Adrenal gland (tissue), 19 donors: ENCODE measurements at places on chromosomes 6 and 20. TPM values are rescaled to one million over a fixed set of nuclear protein-coding genes. Genes with fewer than 3 reads are reported as not detected.

- no peak for DNase-seq
Measured at GRCh38 chr6:164345327-164345726, 930.8 kb downstream of the QKI start.

DNA sequence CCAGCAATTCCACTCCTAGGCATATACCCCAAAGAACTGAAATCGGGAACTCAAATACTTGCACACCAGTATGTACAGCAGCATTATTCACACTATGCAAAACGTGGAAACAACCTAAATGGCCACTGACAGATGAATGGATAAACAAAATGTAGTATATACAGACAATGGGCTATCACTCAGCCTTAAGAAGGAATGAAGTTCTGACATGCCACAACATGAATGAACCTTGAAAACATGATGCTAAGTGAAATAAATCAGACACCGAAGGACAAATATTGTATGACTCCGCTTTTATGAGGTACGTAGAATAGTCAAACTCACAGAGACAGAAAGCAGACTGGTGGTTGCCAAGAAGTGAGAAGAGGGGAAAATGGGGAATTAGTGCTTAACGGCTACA is 59.1 kb upstream of the CCN6 start:
- DNase-seq, result no peak

- DNase-seq, result no peak
Measured at GRCh38 chr6:168735268-168735949, 294.4 kb downstream of the SMOC2 start.

DNA sequence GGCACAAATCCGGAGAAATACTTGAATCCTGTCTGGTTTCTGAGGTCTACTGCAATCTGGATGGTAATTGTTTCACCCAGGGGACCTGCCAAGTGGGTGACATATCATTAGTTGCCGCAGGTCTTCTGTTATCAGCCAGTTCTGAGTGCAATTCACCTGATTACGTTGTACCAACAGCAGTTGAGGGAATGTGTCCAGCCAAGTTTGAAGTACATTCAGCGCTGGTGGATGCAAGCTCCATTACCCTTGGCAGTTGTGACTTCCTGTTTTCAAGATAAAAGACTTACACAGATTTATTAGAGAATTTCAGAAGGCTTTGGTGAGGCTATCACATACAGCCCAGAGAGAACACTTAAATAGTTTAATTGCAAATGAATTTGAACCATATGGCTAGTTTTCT is 42.8 kb downstream of the FNDC1 start:
- no peak for DNase-seq

DNA sequence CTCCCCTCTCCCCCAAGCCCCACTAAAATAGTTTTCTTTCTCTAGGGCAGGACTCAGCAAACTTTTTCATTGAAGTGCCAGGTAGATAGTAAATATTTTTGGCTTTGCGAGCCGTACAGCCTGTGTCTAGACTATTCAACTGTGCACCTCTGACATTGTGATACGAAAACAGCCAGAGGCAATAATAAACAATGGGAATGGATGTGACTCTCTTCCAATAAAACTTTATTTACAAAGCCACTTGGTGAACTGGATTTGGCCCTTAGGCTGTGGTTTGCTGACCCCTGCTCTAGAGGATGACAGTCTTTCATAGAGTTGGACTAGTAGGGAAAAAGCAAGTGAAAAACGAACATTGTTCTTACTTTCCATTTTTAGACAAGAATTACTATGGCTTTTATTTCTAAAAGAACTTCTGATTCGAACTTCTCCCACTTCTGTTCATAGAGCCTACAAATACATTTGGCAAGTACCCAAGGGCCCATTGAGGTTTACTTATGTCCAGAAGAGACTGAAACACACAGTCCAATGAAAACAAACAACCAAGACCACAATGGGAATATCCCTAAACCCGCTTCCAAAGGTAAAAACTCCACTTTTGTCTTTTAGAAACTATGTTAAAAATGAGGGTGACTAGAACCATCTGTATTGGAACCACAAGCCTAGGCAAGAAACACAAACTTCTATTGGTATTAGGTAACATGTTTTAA is 46.4 kb upstream of the CDKAL1 start:
- no peak for DNase-seq

- DNase-seq, result no peak
Measured at GRCh38 chr20:59025511-59025910, 6.3 kb downstream of the TUBB1 start.

DNA sequence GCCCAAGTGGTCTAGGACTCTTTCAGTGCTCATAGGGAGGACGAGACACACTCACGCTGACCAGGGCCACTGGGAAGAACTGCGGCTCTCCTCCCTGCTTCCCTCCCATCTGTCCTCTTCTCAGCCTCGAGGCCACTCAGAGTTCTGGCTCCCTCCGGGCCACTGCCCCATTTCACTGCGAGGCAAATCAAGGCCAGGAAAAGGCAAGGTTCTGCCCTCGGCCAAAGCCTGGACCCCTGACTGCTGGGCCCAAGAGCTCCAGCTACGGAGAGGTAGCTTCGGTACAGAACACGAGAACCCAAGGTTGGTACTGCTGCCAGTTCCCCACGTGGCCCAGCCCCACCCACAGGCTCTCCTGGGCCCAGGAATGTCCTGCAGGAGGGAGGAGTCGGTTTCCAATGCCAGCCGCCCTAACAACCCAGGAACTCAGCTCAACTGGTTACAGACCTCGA is 14.7 kb downstream of the PI16 start:
- peak; percentile 66 for DNase-seq

GRCh38 chr6:51743999-51744398 is 343.4 kb downstream of the PKHD1 start:
- DNase-seq, result no peak

GRCh38 chr6:14241255-14242070 is 123.9 kb downstream of the CD83 start:
- DNase-seq, result no peak

DNA sequence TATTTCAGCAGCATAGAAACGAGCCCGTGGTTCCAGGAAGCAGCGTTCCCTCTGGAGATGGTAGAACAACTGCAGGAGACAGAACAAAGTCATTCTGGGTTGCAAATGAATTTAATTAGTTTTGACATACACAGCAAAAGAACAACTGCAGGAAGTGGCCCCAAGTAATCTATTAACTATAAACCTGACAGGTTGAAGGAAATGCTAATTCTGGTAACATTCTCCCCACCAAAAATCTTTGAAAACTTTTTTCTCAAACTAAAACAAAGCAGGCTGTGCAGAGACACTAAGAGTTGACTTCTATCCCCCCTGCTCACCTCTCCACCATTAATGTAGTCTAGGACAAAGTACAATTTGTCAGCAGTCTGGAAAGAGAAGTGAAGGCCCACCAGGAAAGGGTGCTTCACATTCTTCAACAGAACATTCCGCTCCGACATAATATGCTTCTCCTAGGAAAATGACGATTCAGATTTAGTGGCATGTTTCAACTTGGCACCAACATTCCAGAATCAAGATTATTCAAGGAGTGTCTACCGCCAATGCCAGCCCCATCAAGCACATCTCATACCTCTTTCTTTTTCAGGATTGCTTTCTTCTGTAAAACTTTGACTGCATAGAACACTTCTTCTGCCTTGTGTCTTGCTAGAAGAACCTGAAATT is 120.4 kb upstream of the SLC2A12 start:
- DNase-seq, result no peak

DNA sequence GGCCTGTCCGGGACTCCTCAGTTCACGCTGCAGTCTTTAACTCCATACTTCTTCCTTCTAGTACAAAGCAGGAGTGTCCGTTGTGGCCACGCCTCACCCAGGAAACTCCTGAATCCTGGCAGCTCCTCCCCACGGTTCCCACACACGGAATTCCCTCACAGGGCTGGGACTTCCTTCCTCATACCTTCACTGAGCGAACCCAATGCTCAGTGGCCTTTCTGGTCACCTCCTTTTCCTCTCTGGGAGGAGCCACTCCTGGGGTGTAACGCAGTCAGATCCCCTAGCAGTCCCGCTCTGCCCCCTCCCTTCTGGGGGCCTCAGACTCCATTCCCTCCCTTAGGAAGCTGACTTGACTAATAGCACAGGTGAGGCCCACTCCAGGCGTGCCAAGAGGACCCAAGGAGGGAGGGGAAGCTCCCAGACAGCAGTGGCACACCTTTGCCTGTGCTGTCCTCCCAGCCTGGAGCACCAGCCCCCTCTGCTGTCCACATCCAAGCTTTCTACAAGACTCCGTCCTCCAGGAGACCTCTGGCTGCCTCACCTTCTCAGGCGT is at the start of gene SLC52A3:
Gene SLC52A3 (minus strand): TSS at position 75 of the 553 bp plus-strand sequence. CDS start 2,726 bp downstream, outside the sequence.
- peak; percentile 45 for DNase-seq

DNA sequence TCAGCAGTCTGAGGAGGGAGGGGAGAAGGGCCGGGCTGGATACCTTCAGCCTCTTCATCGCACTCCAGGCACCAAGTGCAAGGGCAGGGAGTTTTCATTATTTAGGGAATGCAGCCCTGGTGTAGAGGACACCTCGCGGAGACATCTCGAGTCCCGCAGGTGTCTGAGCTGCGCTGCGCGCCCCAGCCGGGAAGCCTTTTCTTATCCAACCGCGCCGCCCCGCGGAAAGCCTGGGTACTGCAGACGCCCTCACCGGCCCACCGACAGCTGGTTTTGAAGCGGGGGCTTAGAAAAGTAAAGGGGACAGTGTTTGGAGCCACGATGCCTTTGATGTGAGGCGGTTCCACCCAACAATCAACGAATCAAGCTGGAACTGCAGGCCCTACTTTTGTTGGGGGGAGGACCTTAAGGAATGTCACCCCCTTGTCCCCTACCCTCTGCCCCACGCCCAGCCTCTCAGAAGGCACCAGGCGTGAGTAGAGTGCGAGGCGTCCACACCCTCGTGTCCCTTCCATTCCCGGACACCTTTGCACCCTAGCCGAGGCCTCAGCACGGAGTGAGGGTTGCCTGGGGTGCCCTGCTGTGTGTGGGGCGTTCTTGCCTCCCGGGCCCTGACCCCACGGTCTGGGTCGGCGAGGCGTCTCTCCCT is 8.6 kb downstream of the NKX2-2 start:
- peak; percentile 74 for DNase-seq

DNA sequence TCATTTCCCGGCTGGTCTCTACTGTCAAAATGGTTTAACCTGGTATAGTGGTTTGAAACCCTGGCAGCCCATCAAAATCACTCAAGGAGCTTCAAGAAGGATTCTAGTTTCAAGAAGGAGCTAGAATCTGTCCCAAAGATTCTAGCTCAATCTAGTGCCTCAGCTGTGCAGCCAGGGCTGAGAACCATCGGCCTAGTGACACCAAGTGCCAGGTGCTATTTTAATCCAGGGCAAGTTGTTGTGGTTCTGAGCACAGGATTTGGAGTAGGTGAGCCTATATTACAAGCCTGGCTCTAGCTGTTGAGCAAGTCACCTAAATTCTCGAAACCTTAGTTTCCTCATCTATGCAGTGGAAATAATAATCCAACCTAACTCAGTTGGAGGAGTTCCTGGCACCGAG is 3.7 kb downstream of the MOCS1 start:
- no peak for DNase-seq

GRCh38 chr6:85172705-85173104 is 277.2 kb upstream of the NT5E start:
- no peak for DNase-seq

The PROCR gene
- total RNA-seq, result 15.8 TPM

The TAP2 gene
- 4.8 TPM for total RNA-seq

The NQO2 gene
- 135 TPM for total RNA-seq

The PNPLA1 gene
- 1.00 TPM for total RNA-seq

The COL12A1 gene
- 91.6 TPM for total RNA-seq

The SLPI gene
- not detected for total RNA-seq

The GRM4 gene
- not detected for total RNA-seq

The PARD6B gene
- 4.6 TPM for total RNA-seq

The ATF6B gene
- total RNA-seq, result 35.7 TPM

The NNAT gene
- total RNA-seq, result 23.5 TPM

The SRF gene
- 21.7 TPM for total RNA-seq
